ENCODE measurements at places on chromosomes 2 and 18.

GRCh38 chr2:239956818-239957261 lies 68.3 kb downstream of the NDUFA10 start:
- DNase-seq: no peak

DNA sequence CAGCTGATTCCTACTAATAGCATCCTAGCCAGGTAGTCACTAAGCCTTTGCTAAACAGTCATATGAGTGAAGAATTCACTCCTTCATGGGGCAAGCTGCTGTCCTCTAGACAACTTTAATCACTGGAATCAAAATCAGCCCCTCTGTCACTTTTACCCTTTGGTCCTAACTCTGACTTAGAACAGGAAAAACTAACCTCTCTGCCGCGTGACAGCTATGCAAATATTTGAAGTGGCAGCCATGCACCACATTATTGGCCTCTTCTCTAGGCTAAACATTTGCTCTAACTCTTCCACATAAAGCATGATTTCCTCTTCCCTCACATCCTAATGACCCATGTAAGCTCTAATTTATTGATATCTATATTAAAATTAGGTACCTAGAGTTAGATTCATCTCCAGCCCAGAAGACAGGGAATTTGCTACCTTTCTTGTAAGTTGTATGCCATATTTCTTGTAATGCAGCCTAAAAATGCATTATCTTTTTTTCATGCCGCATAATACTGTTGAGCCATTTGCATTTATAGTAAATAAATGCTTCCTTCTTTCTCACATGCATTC lies 12.8 kb upstream of the ONECUT2 start:
- DNase-seq: no peak

DNA sequence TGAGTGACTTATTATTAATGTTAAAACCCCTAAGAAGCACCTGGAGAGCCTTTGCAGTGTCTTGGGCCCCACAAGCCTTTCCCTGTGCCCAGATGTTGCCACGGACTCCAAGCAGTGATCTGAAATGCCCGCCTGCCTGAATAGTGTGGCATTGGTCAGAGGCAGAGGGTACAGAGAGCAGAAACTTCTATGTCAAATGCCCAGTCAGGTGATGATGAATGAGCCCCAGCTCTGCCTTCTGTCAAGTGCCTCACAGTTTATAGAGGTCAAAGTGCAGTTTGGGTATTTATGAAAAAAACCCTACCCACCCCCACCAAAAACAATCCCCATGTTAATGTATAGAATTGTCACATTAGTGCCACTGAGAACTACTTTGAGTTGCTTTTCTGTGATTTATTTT lies 170.0 kb upstream of the SIX3 start:
- no peak for DNase-seq

DNA sequence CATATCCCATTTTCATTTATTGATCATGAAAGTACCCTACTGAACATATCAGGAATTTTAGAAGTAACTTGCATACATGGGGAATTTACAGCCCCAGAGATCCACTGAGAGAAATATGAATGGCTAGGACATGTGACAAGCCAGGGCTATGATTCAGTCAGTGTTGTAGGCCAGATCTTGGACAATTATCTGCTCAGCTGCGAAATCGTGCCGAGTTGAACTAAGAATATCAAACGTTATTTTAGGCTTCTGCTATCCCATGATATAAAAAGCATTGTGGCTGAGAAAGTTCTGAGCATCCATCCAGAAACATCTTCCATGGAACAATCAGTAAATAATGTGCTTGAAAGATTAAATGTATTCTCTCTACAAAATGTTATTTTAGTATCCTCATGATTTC lies 85.7 kb upstream of the UNC80 start:
- no peak for DNase-seq

DNA sequence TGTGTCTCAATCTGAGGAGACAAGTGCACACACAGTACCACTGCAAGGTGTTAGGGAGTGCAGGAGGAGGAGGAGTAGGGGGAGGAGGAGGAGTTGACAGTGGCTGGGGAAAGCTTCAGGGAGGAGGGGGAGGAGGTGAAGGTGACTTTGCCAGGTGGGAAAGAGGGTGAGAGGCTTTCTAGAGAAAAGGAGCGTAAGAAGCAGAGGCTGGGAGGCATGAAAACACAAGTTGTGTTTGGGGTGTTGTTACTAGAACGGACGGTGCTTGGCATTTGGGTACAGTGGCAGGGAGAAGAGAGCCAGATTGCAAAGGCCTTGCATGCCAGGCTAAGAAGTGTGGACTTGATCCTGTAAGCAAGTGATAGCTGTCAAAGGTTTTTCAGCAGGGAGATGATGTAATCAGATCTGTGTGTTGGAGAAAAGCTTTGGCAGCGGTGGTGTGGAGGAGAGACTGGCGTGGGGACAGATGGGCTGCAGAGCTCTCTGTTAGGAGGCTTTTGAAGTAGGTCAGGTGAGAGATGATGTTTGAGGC lies 16.2 kb downstream of the TANC1 start:
- no peak for DNase-seq

- no peak for DNase-seq
These were observed 558 bp upstream of the NEMP2 start for GRCh38 chr2:190535121-190535439.

DNA sequence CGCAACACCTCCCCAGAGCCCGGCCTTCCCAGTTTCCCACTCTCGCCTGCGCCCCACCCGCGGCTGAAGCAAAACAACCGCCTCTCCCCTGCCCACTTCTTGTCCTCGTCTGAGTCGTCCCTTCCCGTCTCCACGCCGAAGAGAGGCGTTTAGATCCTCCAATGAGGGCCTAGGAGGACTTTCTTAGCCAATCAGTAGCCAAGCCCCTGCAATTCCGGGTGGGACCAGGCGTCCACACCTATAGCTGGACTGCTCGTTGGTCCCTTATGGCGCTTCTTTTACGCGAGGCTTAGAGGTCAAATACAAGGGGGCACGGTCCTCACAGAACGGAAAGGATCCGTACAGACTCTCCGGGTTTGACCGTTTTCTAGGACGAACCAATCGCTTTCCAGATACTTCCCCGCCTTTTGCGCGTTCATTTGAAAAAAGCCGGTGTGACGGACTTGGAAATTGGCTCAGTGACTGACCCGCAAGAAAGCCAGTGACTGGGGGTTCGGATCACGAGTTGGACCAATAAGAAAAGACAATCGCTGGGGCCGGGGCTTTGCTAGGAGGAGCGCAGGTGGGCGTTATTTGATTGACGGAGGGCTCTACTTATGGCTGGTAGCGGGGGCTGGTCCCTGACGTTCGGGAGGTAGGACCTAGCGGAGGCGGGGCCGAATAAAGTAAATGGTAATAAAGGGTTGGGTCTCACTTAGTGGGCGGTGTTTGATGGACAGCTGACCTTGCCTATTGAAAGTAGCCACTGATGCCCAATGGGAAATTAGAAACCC lies 581 bp upstream of the PPM1B start:
- DNase-seq: peak; percentile 93

DNA sequence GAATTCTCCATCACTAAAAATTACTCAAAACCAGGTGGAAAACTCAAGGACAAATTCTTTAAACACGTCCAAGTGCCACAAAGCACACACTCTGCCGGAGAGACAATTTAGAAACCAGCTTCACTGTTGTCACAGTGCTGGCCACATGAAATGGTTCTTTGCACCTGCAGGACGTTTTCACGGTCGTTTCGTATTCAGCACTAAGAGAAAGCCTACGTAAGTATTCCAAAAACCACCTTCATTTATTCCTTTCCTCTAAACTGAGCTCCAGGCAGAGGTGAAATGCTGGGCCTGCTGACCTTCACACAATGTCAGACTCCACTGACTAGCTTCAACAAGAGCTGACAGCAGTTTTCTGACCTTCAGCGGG lies 680 bp downstream of the ATP5F1A start:
- DNase-seq: no peak

DNA sequence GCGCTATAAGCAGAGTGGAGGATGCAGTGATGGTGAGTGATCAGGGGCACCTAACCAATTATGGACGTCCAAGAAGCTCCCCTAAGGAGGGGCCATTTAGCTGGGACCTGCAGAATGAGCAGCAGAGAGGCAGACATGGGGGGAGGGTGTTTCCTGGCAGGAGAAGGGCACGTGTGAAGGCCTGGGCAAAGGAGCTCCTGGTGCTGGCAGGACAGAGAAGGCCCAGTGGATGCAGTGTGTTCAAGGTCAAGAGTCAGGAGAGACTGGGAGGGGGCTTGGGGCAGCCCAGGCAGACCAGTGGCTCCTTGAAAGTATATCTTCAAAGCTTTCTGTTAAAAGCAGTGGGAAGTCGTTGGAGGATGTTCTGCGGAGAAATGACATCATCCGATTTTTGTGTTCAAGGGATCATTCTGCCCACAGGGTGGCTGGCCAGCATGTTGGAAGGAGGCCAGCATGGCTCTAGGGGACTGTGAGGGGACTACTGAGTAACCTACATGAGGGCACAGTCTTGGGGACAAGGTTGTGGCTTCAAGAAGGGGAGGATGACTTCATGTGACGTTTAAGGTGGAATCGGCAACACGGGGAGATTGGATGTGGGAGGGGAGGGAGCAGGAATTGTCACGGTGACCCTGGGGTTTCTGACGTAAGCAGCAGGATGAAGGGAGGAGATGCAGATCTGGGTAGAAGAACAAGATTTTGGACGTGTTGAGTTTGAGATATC lies 9.0 kb upstream of the CIB4 start:
- no peak for DNase-seq

DNA sequence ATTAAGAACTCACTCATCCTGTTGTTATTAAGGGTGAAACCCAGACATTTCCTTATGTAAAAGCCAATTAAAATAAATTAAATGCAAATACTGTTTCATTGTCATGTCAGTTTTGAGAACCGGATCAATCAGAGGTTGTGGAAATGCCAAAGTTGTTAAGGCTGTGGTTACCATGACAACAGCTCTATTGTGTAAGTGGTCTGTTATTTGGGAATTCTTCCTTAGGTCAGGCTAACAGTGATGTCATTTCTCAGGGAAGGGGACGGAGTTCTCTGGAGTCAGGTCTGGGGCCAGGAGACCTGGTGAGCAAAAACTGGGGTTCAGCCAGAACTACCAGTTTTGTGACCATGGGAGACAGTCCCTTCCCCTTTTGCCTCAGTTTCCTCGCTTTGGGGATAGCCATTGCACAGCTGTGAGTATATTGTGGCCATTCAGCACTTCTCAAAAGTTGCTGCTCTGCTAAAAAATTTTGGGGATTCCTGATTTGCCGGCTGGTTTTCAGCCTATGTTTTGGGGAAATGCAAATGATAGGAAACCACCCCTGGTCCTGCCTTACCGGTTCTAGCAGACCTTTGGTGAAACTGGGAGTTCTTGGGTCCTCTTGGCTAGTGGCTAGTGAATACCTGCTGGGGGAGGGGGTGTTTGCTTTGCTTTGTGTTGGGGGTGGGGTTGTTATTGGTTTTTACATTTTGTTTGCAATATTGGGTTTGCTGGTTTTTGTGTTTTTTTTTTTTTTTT lies 21.6 kb downstream of the HPCAL1 start:
- no peak for DNase-seq

GRCh38 chr2:12352889-12353288 lies 363.8 kb upstream of the TRIB2 start:
- no peak for DNase-seq

DNA sequence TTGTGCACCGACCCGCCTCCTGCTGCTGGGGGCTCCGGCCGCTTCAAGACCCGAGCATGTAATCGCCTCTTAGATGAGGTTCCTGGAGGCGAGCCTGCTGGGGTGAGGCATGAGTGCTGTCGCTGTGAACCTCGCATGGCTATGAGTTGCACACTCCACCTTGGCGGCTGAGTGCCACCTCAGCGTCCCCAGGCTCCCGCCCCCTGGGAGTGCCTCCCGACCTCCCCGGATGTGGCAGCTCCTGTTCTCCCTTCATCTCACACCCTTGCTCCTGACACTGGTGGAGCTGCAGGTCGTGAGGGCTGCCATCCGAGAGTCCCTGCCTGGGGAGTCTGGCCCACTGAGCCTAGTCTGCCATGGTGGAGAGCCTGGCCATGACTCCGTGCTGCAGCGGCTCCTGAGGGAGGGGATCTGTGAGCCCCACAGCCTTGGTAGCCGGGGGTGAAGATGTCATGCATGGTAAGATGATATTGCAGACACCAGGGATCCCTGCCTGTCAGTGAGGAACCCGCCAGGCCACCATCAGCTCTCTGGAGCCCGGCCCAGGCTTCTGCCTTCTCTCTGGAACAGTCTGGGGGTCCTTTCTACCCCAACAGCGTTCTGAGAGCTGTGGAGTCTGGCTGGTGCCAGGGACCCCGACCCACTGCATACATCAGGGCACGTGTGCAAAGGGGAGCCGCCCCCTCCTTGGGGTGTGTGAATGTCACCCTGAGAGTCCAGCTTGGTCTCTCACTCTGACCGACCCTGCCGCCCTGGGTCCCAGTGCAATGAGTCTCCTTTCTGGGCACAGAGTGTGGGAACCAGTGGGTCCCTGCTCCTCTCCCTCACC lies 61.6 kb upstream of the HS6ST1 start:
- no peak for DNase-seq

GRCh38 chr2:232139171-232139594 lies 177.7 kb downstream of the DIS3L2 start:
- DNase-seq: no peak

DNA sequence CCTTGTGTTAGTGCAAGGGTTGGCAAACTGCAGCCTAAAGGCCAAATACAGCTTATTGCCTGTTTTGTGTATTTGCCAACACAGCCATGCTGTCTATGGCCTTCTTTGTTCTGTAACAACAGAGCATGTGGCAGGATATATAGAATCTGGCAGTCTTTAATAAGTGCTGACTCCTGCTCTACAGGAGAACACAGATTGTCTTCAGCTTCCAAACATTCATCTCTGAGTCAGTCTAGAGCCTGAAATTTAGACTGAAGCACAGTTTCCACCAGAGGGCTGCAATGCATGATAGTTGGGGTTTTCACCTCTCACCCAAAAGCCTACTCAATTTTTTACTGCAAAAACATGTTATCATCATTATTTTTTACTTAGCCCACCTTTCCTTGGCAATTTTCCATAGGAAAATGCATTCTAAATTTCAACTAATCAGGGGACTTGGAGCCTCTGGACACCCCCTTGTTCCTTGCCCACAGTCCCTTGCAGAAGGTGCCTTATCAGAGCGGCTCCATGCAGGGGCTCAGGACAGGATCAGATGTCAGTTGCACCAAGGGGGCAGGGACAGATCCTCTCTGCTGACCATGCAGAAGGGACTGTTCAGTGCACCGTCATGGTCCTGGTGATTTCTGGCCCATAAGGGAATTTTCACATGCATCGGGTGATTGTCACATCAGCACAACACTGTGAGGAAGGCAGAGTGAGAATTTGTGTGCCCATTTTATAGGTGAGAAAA lies 12.4 kb downstream of the IL37 start:
- DNase-seq: no peak

DNA sequence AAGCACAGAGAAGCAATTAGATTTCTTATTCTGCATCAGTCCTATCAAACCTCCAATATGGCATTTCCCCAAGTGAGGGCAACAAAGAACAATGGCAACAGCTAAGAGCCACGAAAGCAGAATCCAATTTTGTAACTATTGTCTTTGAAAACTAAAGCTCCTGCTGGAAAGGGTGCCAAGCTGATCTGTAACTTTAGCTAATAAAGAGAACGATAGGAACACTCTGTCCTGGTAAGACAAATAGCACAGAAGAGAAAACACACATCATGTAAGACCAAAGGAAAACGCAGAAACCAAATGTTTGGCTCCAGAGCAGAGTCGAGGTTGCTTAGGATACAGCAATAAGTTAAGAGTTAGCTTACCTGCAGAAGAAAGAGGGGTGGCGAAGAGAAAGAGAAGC lies 160.5 kb downstream of the STK39 start:
- DNase-seq: no peak
